ENCODE measurements at places on chromosomes 1 and 21.

DNA sequence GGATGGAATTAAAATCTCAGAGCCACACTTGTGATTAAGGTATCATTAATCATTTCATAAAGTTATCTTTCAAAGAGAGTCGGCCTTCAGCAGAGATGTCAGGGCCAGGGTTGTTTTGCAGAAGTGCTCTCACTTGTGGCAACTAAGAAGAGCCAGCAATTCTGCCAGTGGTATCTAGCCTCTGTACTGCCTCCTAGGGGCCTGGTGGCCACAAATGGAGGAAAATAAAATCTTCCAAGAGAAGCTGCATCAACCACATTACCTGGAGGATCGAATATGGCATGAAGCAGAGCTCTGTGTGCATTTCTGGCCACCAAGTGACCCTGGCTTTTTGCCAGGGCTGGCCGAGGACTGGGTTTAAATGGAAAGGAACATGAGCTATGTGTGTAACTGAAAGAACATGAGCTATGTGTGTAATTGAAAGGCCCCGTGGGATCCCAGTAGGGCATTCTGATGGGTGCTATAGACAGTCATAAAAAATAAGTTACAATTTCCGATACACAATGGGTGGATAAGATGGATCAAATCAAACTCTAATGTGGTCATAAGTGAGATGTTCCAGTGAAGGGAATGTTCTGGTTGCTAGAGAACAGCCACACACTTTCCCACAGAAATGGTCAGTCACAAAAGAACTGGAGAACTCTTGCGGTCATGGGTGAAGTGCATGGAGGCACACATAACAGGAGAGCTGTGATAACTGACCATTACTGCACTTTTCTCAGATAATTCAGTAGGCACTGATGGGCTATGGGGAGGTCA is 335.8 kb downstream of the CAMTA1 start:
- no peak for DNase-seq

DNA sequence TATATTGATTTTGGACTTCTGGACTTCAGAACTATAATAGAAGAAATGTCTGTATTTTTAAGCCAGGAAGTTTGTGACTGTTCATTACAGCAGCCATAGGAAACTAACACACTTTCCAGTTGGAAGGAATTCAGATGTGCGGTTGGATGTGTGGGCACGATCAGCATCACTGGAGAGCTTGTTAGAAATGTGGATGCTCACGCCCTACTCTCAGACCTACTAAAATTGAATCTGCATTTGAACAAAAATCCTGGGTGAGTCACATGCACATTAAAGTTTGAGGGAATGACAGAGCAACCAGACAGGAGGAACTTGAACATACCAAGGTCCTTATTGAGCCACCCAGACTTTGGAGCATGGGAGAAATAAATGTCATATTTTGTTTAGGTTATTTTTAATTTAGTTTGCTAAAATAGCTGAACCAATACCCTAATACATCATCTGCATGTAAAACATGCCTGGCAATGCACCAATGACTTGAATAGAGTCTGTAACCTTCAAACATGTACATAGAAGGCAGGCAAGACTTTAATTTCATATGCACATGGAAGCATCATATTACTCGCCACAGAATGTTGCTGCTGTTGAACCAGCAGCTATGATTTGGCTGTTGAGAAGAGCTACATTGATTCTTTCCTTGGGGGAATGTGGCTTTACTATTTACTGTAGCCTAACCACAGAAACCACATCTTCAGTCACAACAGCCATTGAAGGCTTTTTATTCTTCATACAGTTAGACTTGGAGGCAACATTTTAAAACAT is 346.2 kb downstream of the BARHL2 start:
- DNase-seq = no peak

GRCh38 chr1:205636732-205637131 is 4.9 kb upstream of the ELK4 start:
- no peak for DNase-seq

DNA sequence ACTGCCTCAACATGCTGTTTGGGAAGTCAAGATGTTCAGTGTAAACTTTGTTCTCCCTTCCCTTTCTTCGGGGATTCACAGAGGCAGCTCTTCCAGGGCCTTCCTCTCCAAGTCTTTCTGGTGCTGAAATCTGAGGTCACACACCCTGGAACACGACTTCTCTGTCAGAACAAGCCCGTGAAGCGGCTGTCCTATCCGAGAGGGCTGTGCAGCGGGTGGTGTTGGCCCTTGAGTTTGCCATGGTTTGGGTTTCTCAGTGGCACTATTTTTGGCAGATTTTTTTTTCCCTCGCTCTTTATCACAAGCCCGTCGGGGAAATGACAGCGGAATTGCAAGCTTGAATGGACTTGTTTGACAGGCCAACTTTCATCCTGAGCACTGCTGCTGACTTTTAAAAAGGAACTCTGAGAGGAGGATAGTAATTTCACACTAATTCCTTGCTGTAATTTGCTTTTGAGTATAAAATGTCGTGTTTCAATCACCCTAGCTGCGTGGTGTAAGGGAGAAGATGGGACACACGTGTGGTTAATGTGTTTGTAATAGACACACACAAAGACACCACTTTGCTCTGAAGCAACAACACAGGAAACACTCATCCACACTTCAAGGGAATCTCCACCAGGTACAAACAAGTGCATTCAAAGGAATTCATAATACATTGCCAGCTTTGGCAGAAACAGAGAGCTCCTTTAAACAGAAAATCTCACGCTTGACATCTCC is 60.1 kb upstream of the TARBP1 start:
- DNase-seq = no peak

DNA sequence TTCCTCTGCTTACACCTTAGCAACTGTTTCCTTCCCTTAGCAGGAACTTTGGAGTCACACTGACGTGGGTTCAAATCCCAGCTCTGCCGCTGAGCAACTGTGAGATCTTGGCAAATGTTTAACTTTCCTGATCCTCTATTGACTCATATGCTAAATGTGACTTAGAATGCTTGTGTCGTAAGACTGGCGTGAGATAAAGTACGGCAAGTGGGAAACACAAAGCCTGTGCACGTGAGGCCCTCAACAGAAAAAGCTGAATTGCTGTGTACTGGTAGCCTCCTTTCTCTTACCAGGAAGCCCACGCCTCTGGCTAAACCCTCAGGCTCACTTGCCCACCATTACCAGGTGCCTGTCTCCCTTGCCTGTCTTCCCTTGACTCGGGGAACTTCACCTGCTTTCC is 135.4 kb upstream of the TNR start:
- DNase-seq = no peak

GRCh38 chr1:227673441-227673840 is 61.7 kb downstream of the JMJD4 start:
- no peak for DNase-seq

DNA sequence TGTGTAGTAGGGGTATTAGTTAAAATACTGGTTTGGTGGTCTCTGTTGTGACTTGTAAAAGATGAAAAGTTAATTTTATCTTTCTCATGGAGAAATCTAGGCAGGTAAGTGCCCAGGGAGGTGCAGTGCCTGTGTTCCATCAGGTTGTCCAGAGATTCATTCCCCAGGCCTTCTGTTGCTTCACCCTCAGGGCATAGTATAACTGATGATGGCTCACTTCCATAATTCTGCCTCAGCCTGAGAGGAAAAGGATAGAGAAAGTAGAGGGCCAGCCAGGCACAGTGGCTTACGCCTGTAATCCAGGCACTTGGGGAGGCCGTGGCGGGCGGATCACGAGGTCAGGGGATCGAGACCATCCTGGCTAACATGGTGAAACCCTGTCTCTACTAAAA is 153.9 kb downstream of the FMN2 start:
- no peak for DNase-seq

- no peak for DNase-seq
These were observed 217.6 kb downstream of the TRABD2B start for GRCh38 chr1:47779613-47780012.

GRCh38 chr1:44296806-44297205 is 58.3 kb downstream of the ERI3 start:
- DNase-seq = no peak

- no peak for DNase-seq
These were observed 257.0 kb upstream of the TMEM51 start for GRCh38 chr1:14896381-14897079.

DNA sequence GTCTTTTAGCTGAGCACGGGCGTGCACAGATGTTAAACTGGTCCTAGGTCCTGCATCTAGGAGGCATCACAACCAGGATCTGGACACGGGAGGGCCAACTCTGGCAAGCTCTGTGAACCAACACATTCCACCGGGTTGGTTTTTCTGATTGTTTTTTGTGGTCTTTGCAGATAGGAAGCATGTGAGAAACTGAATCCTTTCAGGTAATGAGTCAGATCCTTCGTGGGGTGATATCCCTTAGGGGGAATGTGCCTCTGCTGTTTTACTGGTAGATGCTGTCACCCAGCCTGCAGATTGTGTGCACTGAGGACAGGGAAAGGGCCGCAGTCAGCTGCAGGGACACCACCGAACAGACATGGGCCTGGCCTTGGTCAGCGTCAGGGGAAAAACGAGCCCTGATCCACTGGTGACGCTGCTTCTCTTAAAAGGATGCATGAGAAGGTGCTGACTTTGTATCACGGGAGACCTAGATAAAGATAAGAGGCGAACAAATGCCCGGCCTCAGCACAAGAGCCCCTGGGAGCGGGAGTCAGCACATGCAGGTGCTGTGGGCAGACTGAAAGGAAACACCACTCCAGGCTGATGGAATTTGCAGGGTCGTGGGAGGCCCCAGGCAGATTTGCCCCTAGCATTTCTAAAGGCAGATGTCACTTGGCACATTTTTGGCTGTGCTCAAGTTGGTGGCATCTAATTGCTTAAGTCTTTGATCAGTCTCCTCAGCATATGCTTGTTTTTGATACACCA is 51.1 kb downstream of the DOP1B start:
- no peak for DNase-seq

GRCh38 chr1:63612564-63612963 is 19.4 kb downstream of the PGM1 start:
- DNase-seq = no peak

- DNase-seq = no peak
These were observed 30.9 kb downstream of the LPAR3 start for GRCh38 chr1:84861988-84862644.

DNA sequence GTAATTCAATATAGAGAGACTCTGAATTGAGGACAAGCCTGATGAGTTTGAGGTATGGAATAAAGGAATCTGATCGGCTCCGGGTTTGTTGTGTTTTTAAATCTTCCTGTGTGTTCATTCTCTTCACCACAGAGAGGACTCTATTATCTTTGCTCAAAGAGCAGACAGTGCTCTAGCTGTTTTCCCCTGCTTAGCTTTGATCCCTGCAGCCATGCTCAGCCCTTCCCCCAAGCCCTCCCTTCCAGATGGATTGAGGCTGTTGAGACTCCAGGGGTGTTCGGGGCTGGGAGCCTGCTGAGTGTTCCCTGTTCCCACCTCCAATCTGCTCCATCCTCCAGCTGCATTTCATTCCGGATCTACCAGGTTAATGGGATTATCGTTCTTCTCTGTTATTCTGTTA is 74.2 kb upstream of the CXADR start:
- DNase-seq = no peak

- no peak for DNase-seq
These were observed 69.0 kb upstream of the NEK7 start for GRCh38 chr1:198087831-198088230.

DNA sequence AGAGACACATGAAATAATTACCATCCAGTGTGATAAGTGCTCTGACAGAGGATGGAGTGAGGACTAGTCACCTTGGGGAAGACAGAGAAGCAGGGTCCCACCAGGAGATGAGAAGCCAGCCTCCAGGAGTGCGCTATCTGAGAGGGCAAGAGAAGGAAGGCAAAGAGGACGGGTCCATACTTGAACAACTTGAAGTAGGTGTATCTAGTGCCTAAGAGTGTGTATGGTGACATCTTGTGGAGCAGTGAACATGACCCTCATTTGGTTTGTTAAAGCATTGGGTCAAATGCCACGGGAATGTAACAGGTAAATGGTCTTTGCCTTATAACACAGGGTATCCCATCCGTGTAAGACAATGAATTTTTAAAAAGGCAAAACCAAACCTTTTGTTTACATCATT is 39.8 kb downstream of the MRPL39 start:
- DNase-seq = no peak

- DNase-seq = no peak
These were observed 24.6 kb downstream of the SYT2 start for GRCh38 chr1:202685641-202686040.

DNA sequence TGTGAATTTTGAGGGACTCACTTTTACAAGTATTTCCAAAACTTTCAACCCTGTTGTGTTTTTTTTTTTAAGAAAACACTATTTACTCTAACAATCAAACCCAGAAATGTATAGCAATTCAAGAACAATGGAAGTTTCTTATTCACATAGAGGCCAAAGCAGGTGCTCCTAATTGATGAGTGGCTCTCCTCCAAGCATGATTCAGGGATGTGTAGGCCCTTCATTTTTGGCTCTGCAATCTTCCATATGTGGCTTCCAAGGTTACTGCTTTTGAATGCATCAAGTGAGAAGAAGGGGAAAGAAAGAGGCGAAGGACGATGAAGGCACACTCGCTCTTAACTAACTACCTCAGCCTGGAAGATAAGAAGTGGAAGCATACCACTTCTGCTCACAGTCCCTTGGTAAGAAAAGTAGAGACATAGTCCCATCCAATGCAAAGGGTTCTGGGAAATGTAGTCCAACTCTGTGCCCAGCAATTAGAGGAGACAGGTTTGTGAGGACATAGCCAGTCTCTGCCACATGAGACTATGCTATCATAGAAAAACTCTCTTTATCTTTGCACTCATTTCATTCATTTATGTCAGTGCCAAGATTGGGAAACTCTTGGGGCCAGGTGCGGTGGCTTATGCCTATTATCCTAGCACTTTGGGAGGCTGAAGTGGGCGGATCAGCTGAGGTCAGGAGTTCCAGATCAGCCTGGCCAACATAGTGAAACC is 46.0 kb downstream of the OPTC start:
- peak; percentile 15 for DNase-seq

DNA sequence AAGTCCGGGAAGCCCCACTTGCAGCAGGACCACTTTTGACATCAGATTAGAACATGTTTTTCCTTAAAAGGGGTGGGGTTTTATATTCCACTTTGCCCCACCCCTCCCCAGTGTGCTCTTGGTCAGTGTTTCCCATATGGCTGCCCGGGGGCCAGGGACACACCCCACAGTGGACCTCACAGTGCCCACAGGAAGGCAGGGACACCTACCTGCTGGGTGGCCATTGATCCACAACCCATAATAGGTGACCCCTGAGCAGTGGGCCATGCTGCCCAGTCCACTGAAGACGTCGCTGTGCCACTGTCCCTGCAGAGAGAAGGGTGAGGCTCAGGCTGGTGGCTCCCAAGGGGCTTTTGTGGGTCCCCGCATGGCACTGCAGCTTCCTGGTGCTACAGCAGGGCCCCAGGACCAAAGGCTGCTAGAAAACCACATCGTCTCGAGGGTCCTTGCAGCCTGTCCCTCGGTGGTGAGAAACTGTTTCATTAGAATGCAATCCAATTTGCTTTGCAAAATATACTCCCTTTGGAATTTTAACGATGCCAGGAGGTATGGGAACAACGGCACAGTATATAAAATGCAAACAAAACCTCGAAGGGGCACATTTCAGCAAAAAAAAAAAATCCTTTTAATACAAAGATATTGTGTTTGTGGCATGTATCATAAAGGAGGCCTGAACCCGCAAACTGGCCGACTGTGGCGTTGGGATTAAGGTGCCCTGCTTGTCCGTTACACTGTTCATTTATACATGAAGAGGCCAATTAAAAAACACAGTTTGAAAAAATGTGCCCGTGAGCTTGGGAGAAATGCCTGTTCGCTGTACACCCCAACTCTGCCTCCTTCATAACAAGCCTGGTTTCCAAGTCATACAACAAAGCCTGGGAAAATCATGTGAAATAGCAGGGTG is 16.9 kb downstream of the MORN1 start:
- DNase-seq = no peak

GRCh38 chr1:26225033-26225831 is 8.8 kb upstream of the CEP85 start:
- no peak for DNase-seq
